Pancreas (tissue), 10 donors: ENCODE measurements at places on chromosomes 7 and 10. TPM values are rescaled to one million over a fixed set of nuclear protein-coding genes. Genes with fewer than 3 reads are reported as not detected.

DNA sequence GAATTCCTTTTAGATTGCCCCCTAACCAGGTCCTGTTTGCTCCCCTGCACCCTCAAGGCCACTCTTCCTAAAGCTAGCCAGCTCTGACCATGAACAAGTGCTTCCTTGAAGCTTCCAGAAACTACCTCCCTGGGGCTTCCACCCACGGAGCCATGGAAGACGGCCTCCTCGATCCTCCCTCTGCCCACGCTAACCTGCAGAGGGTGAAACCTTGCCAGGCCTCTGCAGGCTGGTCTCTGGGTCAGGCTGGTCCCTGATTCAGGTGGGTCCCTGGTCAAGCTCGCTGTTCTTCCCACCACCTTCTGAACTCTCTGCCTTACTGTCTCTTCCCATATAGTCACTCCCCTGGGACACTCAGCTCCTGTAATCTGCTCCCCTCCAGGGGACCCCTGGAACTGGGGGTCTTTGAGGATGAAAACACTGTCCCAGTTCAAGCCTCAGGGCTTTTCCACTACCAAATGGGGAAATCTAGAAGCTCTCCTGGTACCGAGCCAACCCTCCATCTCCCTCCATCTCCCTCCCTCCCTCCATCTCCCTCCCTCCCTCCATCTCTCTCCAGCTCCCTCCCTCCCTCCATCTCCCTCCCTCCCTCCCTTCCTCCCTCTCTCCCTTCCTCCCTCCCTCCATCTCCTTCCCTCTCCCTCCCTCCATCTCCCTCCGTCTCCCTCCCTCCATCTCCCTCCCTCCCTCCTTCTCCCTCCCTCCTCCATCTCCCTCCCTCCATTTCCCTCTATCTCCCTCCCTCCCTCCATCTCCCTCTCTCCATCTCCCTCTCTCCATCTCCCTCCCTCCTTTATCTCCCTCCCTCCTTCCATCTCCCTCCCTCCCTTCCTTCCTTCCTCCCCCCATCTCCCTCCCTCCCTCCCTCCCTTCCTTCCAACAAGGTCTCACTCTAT, 2.9 kb downstream of the MLXIPL start:
- DNase-seq: no peak

OR2A1 gene
- not detected for total RNA-seq

DNA sequence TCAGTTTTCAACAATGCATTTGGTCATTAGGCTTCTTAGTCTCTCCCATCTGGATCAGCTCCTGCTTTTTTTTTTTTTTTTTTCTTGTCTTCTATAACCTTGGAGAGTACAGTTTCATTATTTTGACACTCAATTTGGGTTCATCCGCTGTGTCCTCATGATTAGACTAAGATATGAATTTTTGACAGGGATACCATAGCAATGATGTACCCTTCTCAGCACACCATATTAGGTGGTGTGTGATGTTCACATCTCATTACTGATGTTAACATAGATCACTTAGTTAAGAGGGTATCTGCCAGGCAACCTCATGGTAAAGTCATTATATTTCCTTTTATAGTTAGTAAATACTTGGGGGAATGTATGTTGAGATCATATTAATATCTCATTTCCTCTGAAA, 445.5 kb upstream of the IGFBP3 start:
- no peak for DNase-seq

PLEKHS1 gene
- 10.1 TPM for total RNA-seq

DNA sequence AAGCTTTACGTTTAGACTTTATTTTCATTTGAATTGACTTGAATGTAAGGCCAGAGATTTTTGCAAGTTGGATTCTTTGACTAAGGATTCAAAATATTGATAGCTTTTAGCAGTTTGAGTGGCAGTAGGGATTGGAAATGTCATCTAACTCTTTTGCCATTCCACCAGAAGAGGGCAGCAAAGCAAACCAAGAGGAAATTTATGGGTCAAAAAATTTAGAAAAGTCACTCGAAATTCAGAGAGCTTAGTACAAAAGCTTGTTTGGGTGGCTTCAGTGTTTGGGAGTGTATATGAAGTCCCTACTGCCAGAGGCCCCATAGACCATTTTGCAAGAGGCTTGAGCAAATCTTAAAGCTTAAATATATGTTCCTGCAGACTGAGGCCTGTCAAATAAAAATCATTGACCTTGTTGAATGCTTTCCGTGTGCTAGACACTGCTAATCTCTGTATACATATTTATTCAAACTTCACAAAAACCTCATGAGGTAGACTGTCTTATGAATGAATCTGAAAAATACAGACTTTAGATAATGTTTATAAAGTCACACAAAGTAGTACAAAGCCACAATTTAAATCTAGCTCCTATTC, 44.6 kb upstream of the RSBN1L start:
- no peak for DNase-seq

DNA sequence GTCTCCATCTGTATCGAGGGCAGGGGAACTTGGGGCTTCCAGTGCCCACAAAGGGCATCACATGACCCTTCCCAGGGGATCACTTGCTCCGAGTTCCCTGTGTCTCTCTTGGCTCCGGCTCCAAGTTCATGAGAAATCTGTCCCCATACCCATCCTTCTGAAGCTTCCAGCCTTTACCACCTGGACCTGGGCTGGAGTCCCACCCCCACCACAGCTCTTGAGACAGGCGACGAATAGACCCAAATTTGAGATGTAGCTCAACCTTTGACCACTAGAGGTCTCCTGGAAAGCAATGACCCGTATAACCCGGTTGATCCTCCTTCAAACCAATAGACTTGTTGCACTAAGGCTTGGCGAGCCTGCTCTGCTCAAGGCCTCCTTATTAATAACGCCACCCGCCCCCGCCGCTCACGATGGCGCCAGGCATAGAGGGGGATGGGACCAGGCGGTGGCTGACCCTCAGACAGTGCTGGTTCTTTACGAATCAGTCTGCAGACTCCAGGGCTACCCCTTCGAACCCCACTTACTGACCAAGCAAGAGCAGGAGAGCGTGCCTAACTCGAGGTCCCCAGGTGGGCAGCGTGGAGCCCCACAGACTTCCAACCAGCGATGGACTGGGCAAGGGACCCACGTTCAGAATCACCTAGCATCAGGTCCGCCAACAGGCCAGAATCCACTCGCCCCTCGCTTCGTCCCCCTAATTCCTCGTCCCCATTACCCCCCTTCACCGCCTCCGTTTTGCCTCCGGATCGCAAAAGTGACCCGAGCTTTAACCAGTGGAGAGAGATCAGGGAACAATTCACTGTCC, 4.4 kb upstream of the ARID5B start:
- DNase-seq: peak; percentile 57

CLDN3 gene
- 54.9 TPM for total RNA-seq

GRCh38 chr10:127391875-127392274, 157.2 kb upstream of the NPS start:
- no peak for DNase-seq

- DNase-seq: no peak
These were observed 64.1 kb downstream of the TMEM168 start for GRCh38 chr7:112726076-112726475.

GRCh38 chr10:61286686-61287085, 166.5 kb downstream of the TMEM26 start:
- no peak for DNase-seq

KIAA1549 gene
- 8.0 TPM for total RNA-seq

DNA sequence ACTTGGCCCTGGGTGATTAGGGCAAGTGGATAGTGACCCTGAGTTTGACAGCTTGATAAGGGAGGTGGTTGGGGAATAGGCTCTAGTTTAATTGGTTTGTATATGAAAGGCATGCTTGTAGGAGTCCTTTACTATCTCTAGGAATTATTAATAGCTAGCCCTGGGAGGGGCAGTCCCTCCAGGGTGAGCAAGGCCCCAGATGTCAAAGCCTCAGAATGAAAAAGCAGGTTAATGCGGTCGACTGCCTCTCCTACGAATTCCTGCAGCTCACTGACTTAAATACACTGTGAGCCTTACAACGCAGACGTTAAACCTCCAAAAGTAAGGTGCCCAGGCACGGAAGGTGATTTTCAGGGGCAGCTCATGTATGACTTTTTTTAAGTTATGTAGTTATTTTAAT, 5.2 kb upstream of the BTBD16 start:
- DNase-seq: no peak

CRHR2 gene
- 0.79 TPM for total RNA-seq
